ENCODE measurements at places on chromosomes 5 and 9.

GRCh38 chr5:138444774-138445546, 6.1 kb downstream of the REEP2 start:
- DNase-seq: no peak

- DNase-seq: no peak
These were observed 1170.6 kb upstream of the NUDT12 start for GRCh38 chr5:104733063-104733669.

GRCh38 chr9:91825422-91825821, 124.6 kb downstream of the ROR2 start:
- DNase-seq: no peak

- no peak for DNase-seq
These were observed 194.2 kb upstream of the CHD1 start for GRCh38 chr5:99122976-99123375.

DNA sequence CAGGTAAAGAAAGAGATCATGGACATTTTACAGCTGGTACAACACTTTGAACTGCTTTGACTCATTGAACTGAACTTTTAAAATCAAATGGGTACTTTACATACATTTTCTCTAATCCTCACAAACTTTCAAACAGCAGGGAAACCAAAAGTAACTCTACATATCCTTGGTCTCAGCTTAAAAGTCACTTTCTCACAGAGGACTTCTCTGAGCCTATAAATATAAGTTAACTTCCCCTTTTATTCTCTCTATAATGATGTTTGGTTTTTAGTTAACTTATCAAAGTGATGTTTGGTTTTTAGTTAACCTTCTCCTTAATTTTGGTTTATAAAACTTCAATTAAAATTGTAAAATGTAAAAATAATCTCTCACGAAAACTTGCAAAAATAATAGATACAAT, 209.8 kb downstream of the MCTP1 start:
- DNase-seq: no peak

DNA sequence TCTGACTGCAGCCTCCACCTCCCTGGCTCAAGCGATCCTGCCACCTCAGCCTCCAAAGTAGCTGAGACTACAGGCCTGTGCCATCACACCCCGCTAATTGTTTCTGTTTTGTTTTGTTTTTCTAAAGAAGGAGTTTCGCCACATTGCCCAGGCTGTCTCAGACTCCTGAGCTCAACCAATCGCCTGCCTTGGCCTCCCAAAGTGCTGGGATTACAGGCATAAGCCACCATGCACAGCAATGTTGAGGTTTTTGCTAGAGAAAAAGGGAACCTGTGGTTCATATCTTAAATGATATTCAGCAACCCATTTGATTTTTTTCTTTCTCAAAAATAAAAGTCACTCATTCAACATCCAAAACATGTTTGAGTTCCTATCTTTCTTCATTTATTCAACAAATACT, 20.4 kb upstream of the DELE1 start:
- DNase-seq: no peak

- DNase-seq: no peak
These were observed 34.2 kb downstream of the SUSD1 start for GRCh38 chr9:112140936-112141335.

DNA sequence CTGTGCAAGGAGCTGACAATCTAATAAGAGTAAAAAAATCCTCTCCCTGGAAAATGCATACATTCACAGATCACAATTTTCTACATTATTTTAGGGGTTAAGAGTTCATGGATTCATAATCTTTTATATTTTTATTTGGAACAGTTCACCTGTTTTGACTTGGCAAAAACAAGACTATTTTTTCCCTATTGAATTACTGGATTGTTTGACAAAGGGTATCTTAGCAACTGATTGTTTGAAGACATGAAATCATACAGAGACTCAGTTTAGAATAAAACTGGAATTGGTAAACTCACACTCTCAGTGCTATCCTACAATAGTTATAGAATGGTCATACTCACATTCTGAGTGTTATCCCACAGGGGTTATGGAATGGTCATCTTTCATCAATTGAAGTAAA, 358.2 kb upstream of the PTGER4 start:
- no peak for DNase-seq

GRCh38 chr5:143448518-143448917, 45.0 kb upstream of the NR3C1 start:
- no peak for DNase-seq

- DNase-seq: no peak
These were observed 230.3 kb downstream of the PAPPA start for GRCh38 chr9:116383936-116384335.

DNA sequence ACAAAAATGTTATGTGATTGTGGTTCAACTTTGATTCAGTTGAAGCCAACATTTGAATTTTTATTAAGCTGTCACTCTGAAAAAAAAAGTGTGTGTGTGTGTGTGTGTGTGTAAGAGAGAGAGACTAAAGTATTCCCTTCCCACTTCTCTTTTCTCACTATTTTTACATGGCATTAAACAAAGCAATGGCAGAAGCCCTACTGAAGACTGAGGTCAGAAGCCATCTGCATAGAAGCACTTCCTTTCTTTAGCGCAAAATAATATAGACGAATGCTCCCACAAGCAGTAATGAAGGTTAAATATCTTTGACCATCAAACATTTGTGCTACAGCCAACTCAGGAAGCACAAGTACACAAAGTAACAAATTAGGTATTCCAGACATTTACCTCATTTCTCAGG, 540.5 kb downstream of the KCTD16 start:
- DNase-seq: no peak

DNA sequence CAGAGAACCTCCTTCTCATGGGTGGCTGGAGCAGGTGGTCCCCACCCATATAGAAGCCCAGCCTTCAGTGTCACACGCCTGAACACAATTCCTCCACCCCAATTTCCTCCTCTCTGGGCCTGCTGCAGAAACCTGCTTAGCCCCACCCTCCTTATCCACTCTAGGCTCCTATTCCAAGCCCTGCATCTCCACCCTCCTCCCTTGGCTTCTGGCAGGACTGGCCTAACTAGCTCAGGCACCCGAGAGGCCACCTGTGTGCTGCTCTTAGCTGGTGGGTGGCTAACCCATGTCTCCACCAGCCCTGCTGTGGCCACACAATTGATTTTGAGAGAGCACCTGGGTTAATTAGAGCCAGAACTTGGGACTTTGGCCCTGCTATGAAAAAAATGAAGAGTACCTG, 77.3 kb upstream of the ATP10B start:
- DNase-seq: no peak

- DNase-seq: no peak
These were observed 55.2 kb upstream of the NEK6 start for GRCh38 chr9:124202447-124202971.

- DNase-seq: no peak
These were observed 163.4 kb downstream of the GHR start for GRCh38 chr5:42586625-42587024.

Measured in naive thymus-derived CD4-positive, alpha-beta T cell (primary cell).